ENCODE measurements at places on chromosomes 6 and 20.
A peak's percentile ranks its signal among the peaks of the same experiment; 100 is the strongest.

- no peak for DNase-seq
Observed at GRCh38 chr6:81215092-81215432, 537.4 kb downstream of the TENT5A start.

DNA sequence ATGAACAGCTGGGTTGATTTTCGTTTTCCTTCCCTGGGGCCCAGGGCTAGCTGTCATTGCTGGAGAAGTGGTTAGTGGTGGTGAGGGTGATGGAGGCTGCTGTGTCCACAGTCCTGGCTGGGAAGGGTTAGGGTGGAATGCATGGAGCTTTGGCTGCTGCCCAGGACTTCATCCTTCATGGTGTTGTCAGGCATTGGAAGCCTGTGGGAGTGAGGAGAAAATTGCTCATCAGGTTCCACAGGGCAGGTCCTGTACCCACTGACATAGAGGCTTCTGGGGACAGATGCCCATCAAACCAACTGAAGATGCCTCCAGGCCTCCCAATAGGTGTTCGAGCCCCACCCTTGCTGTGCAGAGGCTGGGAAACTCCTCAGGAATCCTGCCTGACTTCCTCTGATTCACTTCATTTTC is 262.4 kb upstream of the SUPT3H start:
- DNase-seq: no peak

- DNase-seq: no peak
Observed at GRCh38 chr20:34475979-34476736, 40.1 kb upstream of the DYNLRB1 start.

GRCh38 chr6:108951351-108951953 is 103.2 kb downstream of the ARMC2 start:
- no peak for DNase-seq

DNA sequence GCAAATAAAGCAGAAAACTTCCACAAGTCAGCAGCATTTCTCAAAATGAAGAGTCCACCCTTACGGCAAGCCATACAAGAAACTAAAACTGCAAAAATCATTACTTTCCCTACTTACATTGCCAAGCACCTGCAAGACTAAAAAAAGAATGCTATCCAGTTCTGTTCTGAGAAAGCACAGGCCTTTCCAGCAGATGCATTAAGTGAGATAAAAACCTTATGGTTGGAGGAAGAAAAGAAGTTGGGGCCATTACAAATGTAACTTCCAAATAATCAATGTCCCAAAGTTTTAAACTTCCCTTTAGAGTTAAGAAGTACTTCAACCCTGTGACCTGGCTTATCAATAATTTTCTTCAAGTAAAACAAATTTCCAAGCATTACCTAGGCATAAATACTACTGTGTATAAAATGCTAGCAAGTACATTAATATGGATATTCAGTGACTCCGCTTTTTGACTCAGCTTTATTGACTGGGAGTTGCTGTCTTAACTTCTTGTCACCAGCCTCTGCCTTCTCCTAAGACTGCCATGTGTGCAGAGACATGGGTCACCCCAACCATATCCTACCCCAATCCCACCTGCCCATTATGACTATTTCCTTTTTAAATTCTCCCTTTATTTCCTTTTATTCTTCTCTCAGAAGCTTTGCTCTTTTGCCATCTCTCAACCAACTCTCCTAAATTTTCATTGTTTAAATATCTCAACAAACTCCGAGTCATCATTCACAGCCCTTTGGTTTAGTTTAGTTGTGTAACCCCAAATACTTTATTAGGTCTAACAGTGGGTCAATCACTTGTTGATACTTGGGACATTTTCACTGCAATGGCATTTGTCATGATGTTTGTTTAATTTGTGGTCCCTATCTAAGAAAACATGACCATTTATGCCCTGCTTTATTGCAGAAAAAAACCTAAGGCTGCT is 49.7 kb downstream of the SLC22A23 start:
- DNase-seq: no peak

- peak; percentile 20 for DNase-seq
Observed at GRCh38 chr6:90025523-90026061, 131.3 kb downstream of the GJA10 start.
